RWPE1 (cell line): ENCODE measurements at places on chromosomes 12 and 14.
A peak's percentile ranks its signal among the peaks of the same experiment; 100 is the strongest.

GRCh38 chr14:73889376-73889775, 2.7 kb downstream of the ZNF410 start:
- DNase-seq: no peak

- DNase-seq: no peak
Observed at GRCh38 chr14:79356040-79356439, 855.3 kb downstream of the DIO2 start.

DNA sequence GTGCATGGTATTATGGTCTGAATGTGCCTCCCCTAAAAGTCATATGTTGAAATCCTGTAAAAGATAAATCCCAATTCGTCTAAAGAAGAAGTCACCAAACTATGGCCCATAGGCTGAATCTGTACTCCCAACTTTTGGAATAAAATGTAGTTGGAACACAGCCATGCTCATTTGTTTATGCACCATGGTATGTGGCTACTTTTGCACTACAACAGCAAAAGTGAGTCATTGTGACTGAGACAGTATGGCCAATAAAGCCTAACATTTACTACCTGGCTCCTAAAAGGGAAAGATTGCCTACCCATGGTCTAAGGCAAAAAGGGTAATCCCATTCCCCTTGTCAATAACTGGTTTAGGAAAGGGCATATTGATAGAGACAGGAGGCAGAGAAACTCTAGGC, 101.8 kb downstream of the LRIG3 start:
- DNase-seq: no peak

DNA sequence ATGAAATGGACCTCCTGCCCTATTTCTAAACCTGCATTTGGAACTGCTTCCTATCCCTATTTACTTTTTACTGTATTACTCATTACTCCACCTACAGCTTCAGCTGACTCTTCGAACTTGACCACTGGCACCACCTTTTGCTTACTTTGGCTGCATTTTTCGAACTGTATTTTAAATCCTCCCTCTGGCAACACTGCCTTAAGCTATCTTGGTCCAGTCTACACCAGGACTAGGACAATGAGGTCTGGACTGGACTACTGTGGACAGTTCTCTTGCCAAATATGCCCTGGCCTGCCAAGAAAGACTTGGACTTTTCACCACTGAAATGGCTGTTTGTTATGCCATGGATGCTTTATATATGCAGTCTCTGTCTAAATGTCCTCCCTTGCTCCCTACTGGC, 328.1 kb downstream of the BTG1 start:
- no peak for DNase-seq

GRCh38 chr14:26382901-26383685, 214.7 kb downstream of the NOVA1 start:
- no peak for DNase-seq

- no peak for DNase-seq
Observed at GRCh38 chr12:6438345-6438744, 6.4 kb upstream of the CD27 start.

DNA sequence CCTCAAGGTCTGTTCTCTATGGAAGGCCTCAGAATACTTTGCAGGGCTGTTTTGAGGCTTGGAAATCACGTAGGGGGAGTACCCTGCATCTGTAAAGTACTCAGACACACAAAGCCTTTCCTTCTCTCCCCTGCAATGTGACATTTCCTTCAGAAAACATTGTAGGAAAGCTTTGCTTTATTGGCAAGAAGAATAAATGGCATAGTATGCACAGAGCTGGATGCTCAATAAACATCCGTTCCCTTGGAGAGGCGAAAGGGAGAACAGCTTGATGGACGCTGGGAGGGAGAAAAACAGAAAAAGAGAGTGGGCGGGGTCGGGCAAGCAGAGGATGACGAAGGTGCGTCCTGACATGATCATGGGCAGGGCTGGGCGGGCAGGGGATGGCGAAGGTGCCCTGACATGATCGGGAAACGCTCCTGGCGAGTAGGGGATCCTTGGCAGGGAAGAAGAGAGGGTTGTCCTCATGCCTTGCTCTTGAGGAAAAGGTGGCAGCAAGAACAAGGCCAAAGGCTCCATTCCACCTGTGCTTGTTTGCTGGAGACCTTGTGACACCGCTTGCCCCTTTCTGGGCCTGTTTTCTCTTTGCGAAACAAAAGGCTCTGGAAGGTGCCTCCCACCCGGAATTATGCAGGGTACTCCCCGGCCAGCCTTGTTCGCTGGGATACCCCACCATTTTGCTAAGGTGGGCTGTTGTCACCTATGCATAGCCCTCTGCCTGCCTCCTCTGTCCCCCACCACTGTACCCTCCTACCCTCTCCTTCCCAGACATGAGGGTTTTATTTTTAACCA, 21.1 kb downstream of the IRF2BPL start:
- peak; percentile 75 for DNase-seq

GRCh38 chr12:92111256-92111655, 34.4 kb downstream of the BTG1 start:
- no peak for DNase-seq

- no peak for DNase-seq
Observed at GRCh38 chr14:54622192-54622958, 55.4 kb downstream of the SAMD4A start.

- no peak for DNase-seq
Observed at GRCh38 chr14:33150666-33151428, 212.2 kb downstream of the NPAS3 start.

DNA sequence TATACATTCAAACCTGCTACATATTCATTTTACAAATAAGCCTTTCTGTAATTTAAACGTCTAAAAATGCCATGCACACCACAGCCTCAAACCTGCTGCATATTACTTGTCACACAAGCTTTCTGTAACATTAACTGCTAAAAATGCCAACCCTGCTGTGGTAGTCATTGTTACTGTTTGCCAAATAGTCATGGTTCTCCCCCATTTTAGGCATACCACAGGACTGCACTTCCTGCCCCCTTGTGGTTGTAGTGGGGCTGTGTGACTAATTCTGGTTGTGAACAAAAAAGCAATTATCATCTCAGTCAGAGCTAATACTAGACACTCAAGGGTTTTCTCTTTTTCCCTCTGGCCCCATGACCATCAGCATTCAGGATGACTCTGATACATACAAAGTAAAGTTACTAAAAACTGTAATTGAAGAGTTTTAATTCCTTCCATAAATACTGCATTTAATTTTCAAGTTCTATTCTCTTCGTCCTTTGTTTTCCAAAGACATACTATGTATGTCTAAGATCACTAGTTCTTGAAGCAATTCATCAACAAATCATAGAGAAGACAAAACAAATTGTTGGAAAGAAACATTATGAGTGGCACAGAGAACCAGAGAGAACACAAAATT, 5.7 kb upstream of the SLC35F4 start:
- DNase-seq: peak; percentile 48

DNA sequence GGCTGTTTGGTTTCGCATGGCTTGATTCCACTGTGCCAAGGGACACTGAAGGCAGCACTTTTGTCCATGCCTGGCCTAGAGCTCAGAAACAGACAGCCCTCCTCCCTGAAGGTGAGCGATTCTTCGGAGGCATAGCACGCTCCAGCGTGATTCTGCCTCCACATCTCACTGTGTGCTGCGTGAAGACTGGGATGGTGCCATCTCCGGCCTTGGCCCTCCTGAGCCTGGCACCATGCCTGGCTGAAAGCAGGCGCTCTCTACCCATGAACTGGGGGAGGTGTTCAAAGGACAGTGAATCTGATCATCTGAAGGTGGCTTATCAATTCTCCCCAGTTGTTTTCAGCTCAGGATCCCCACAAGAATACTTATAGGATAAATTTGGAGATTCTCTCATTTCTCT, 187.4 kb downstream of the TTC7B start:
- DNase-seq: no peak

DNA sequence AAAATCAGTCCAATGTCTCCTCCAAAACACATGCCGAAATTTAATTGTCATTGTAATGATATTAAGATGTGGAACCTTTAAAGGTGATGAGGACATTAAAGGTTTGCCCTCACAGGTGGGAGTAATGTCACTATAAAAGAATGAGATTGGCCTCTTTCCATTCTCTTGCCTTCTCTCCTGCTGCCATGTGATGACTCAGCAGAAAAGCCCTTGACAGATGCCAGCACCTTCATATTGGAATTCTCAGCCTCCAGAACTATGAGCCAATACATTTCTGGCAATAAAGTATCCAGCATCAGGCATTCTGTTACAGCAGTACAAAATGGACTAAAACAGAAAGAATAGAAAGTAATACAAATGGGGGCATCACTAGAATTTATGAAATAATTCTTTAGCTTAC, 609.7 kb downstream of the SLC16A7 start:
- DNase-seq: no peak

DNA sequence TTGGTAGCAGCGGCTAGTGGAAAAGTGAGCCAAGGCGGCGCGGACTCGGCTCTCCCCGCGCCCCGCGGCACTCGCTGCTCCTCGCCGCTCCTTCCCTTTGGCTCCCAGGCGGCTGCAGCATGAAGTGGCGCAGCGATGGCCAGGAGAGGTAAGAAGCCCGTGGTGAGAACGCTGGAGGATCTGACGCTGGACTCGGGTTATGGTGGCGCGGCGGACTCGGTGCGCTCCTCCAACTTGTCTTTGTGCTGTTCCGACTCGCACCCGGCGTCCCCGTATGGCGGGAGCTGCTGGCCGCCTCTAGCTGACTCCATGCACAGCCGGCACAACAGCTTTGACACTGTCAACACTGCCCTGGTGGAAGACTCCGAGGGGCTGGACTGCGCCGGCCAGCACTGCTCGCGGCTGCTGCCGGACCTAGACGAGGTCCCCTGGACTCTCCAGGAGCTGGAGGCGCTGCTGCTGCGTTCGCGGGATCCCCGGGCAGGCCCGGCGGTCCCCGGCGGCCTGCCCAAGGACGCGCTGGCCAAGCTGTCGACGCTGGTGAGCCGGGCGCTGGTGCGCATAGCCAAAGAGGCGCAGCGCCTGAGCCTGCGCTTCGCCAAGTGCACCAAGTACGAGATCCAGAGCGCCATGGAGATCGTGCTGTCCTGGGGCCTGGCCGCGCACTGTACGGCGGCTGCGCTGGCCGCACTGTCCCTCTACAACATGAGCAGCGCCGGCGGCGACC, 225.6 kb upstream of the CRY1 start:
- peak; percentile 38 for DNase-seq

- DNase-seq: no peak
Observed at GRCh38 chr14:86442135-86442534, 912.2 kb downstream of the FLRT2 start.

GRCh38 chr14:77554207-77554606, 55.6 kb upstream of the ISM2 start:
- no peak for DNase-seq

DNA sequence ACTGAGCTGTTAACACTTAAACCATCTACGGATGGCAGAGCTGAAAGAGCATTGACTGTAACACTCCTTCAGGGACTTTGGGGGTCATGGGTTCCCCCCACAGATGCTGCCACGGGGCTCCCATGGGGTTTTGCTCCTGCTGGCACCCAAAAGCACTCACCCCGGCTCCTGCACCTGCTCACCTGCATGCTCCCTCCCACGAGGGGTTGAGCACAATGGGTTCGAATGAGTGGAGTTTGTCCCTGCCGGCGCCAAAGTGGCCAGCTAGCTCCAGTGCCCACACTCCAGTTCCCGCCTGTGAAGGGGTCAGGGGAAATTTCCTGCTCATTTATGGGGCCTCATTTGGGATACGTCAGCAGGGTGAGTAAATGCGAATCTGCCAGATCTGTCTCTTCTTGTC, 40.7 kb downstream of the TNFAIP2 start:
- DNase-seq: no peak

- peak; percentile 1 for DNase-seq
Observed at GRCh38 chr12:95796225-95796981, 5.8 kb upstream of the NTN4 start.

- DNase-seq: no peak
Observed at GRCh38 chr14:100589071-100589759, 2.0 kb upstream of the BEGAIN start.

DNA sequence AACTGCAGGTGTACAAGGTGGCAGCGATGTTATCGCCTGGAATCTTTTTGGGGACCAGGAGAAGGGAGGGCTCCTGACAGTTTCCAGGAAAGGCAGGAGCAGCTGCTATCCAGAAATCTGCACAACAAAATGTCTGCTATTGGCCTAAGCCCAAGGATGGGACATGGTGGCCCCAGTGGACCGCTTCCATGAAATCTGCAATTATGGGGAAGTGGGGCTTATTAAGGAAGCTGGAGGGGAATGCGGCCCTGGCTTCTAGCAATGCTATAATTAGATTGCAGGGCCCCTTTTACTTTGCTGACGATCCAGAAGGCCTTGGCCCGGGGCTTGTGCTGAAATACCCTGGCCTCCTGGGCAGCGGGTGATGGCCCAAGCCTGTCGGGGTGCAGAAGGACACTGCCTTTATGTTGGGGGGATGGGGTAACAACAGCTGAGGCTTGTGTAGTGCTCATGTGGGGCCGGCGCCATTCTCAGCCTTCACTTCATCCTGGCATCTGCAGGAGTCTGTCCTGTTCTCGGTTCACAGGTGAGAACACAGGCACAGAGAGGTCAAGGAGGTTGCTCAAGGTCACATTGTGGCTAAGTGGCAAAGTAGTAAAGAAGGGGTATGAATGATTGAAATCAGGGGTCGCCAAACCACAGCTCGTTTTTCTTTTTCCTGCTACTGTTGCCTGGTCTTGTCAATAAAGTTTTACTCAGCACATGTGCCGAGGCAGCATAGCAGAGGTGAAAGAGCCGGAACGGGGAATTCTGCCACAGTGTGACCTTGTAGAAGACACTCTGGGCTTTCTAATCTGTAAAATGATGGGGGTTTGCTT, 153.5 kb downstream of the RBM19 start:
- no peak for DNase-seq

DNA sequence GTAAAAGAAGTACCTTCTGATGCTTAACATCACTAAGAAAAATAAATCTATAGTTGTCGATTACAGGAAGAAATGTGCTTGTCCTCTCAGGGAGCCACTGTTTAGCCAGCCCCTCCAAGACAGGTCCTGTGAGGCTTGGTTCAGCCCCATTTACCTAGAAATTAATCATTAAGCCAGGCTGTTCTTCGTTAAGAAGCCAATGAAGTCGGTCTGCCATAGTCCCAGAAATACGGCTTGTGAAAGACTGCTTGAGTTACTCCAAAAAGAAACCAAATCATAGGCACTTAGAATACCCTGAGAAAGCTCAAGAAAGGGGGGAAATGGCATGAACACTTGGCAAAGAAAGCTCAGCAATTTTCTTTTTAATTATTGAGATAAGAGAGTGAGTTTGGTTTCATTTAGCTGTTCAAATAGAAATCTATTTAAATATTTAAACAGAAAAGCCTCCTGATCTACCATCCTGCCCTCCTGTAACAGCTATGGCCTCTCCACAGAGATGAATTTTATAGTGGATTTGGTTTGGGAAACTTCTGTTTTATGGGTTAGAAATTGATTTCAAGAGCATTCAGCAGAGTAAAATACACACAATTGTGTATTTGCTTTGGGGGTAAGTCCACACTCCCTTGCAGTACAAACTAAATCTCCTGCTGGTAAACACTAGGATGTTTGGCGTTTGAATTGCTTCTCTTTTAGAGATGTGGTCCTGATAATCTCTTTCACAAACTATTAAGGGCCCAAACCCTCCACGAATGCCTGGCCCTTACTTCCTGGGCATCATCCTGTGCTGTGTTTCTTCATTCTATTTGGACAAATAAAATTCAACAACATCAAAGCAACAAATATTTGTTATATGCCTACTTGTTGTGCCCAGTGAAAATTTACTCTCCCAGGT, 234.4 kb downstream of the SEC23A start:
- no peak for DNase-seq

- DNase-seq: no peak
Observed at GRCh38 chr12:53474077-53474476, 22.2 kb downstream of the PCBP2 start.

- DNase-seq: no peak
Observed at GRCh38 chr12:10624605-10625004, 11.2 kb upstream of the MAGOHB start.

GRCh38 chr12:115430636-115431035, 746.7 kb upstream of the TBX3 start:
- no peak for DNase-seq

GRCh38 chr14:59829469-59830337, 40.9 kb downstream of the RTN1 start:
- DNase-seq: no peak
